ENCODE measurements at places on chromosomes 7 and 10. TPM values are rescaled to one million over a fixed set of nuclear protein-coding genes. Genes with fewer than 3 reads are reported as not detected.

Gene CPA4
- polyA plus RNA-seq, result 0.45 TPM

Gene SAMD9
- 10.0 TPM for polyA plus RNA-seq

Gene CDHR1
- polyA plus RNA-seq, result 0.10 TPM

Gene HKDC1
- 5.5 TPM for polyA plus RNA-seq

Gene SFRP5
- polyA plus RNA-seq, result 4.0 TPM

Gene PILRA
- polyA plus RNA-seq, result 3.2 TPM

Gene AZGP1
- polyA plus RNA-seq, result 0.51 TPM

Gene CHRM2
- 0.49 TPM for polyA plus RNA-seq

Gene VWA2
- polyA plus RNA-seq, result 23.0 TPM

Gene CNPY1
- polyA plus RNA-seq, result not detected

Gene ANKRD30A
- polyA plus RNA-seq, result not detected

Gene RPEL1
- 0.28 TPM for polyA plus RNA-seq

Gene TCAF2
- 6.0 TPM for polyA plus RNA-seq

Gene NODAL
- polyA plus RNA-seq, result 0.82 TPM

Gene NET1
- 129 TPM for polyA plus RNA-seq

Gene INHBA
- polyA plus RNA-seq, result 1.3 TPM

Gene CFAP70
- polyA plus RNA-seq, result 15.8 TPM

Gene CYP17A1
- polyA plus RNA-seq, result 0.18 TPM

Gene ATG9B
- polyA plus RNA-seq, result 2.6 TPM

Gene EPO
- polyA plus RNA-seq, result 0.13 TPM

Gene SPDYE2
- 9.7 TPM for polyA plus RNA-seq

Gene INMT
- polyA plus RNA-seq, result 24.2 TPM

Gene ACHE
- polyA plus RNA-seq, result 6.6 TPM

Gene ZDHHC6
- 74.0 TPM for polyA plus RNA-seq

Gene GDF2
- 0.13 TPM for polyA plus RNA-seq

Gene CCL24
- 2.5 TPM for polyA plus RNA-seq

Gene ODAD2
- polyA plus RNA-seq, result 5.1 TPM

Gene ATXN7L1
- polyA plus RNA-seq, result 15.2 TPM

Gene AHCYL2
- 15.9 TPM for polyA plus RNA-seq

Gene PRTFDC1
- polyA plus RNA-seq, result 43.9 TPM

Gene C10orf105
- 0.42 TPM for polyA plus RNA-seq

Gene ASB10
- 0.23 TPM for polyA plus RNA-seq

Gene FFAR4
- 0.18 TPM for polyA plus RNA-seq

Gene SLC26A5
- polyA plus RNA-seq, result 0.91 TPM

Gene GPC2
- polyA plus RNA-seq, result 9.9 TPM

Gene POLL
- 37.4 TPM for polyA plus RNA-seq

Gene COL1A2
- 1,095 TPM for polyA plus RNA-seq

Gene HACD1
- polyA plus RNA-seq, result 27.4 TPM

Gene NPFFR1
- polyA plus RNA-seq, result 0.44 TPM

Gene SRGN
- polyA plus RNA-seq, result 37.3 TPM

Gene CYP2E1
- 2.2 TPM for polyA plus RNA-seq

Gene BLNK
- polyA plus RNA-seq, result 16.9 TPM

Gene KCND2
- polyA plus RNA-seq, result 1.3 TPM

Gene DDX56
- 75.6 TPM for polyA plus RNA-seq

Gene SLC18A2
- 0.13 TPM for polyA plus RNA-seq

Gene TSPAN14
- polyA plus RNA-seq, result 88.0 TPM

Gene PNLIP
- not detected for polyA plus RNA-seq

Gene LHPP
- polyA plus RNA-seq, result 13.0 TPM

Gene ENKUR
- 6.9 TPM for polyA plus RNA-seq

Gene DENND2A
- polyA plus RNA-seq, result 41.7 TPM

Gene HMX2
- polyA plus RNA-seq, result not detected

Gene UMAD1
- 15.2 TPM for polyA plus RNA-seq

Gene ING3
- 49.4 TPM for polyA plus RNA-seq

Gene SLC13A1
- 0.07 TPM for polyA plus RNA-seq

Gene FGFBP3
- 4.1 TPM for polyA plus RNA-seq

Gene PON1
- polyA plus RNA-seq, result 0.62 TPM
